ENCODE measurements at places on chromosomes 7 and 10. TPM values are rescaled to one million over a fixed set of nuclear protein-coding genes. Genes with fewer than 3 reads are reported as not detected.

ADCYAP1R1 gene
- 0.14 TPM for total RNA-seq

ASAH2B gene
- total RNA-seq, result 7.6 TPM

SLC18A2 gene
- total RNA-seq, result not detected

GRCh38 chr7:150341263-150342120, at the start of gene RARRES2:
Gene RARRES2 (minus strand): TSS chr7:150341629. CDS start chr7:150340609, 1,020 bp downstream.
- no peaks in the 10 kb centered on the region for H3K36me3 ChIP-seq
- H3K4me3 ChIP-seq, result no peak within 1 kb of the TSS
- DNase-seq, result no peak
- no peak within 1 kb of the TSS for H3K27ac ChIP-seq

GRCh38 chr7:88106434-88106833, 113.4 kb downstream of the SRI start:
- H3K27ac ChIP-seq, result no peak overlapping the region
- H3K4me3 ChIP-seq, result no peak overlapping the region
- no peaks in the 10 kb centered on the region for H3K27me3 ChIP-seq
- DNase-seq, result no peak
- H3K36me3 ChIP-seq, result no peaks in the 10 kb centered on the region

- H3K27me3 ChIP-seq, result peaks cover 3% of the 10 kb centered on the region
- H3K27ac ChIP-seq, result no peak overlapping the region
- DNase-seq, result no peak
- H3K36me3 ChIP-seq, result no peaks in the 10 kb centered on the region
- no peak overlapping the region for H3K4me3 ChIP-seq
Measured at GRCh38 chr10:93099670-93100069, 26.0 kb downstream of the CYP26A1 start.

DNA sequence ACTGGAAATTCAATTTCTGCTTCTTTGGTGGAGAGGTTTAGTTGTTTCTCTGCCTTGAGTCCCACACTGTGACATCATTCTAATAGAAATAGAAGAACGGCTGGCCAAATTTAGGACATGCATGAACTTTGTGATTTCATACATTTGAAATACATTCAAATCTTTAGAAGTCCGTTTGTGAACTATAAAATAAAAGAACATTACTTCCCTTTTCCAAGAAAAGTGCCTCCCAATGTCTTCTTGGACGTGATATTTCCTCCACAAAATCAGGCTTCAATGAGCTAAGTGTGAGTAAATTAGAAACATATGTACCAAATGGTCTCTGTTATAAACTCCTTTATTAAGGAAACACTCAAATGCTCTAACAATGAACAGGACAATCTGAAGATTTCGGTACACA, 314.5 kb upstream of the AKR1E2 start:
- no peaks in the 10 kb centered on the region for H3K27me3 ChIP-seq
- H3K36me3 ChIP-seq, result no peaks in the 10 kb centered on the region
- H3K4me3 ChIP-seq, result no peak overlapping the region
- H3K4me1 ChIP-seq, result peaks cover 4% of the 10 kb centered on the region

- no peak for DNase-seq
- no peaks in the 10 kb centered on the region for H3K36me3 ChIP-seq
- H3K4me3 ChIP-seq, result no peak overlapping the region
- H3K27me3 ChIP-seq, result no peaks in the 10 kb centered on the region
- no peaks in the 10 kb centered on the region for H3K4me1 ChIP-seq
Measured at GRCh38 chr7:37338966-37339365, 109.7 kb downstream of the ELMO1 start.

DNA sequence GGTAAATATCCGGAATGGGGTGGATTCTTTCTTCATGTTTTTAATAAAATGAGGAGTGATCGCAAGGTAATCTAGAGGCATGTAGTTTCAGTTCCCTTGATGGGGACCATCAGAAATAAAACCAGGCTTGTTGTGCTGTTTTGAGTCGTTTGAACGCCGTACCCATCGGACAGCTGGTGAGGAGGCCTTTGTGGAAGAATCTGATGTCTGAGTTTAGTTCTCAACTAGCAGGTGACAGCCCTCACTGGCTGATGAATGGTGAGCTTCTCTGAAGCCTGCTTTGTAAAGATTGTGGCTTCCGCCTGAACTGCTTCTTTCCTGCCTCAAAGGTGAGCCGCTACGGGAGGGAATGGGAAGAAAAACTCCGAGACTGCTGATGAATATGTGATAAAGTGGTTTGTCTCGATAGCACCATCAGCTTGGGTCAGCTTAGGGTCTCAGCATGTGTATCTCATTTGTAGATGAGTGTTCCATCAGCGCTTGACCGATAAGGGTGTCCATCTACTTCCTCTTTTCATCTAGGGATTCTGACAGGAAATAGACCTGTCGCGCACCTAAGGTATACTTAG, 977 bp downstream of the TMEM248 start:
- H3K4me1 ChIP-seq, result peaks cover 6% of the 10 kb centered on the region
- DNase-seq, result no peak

DNA sequence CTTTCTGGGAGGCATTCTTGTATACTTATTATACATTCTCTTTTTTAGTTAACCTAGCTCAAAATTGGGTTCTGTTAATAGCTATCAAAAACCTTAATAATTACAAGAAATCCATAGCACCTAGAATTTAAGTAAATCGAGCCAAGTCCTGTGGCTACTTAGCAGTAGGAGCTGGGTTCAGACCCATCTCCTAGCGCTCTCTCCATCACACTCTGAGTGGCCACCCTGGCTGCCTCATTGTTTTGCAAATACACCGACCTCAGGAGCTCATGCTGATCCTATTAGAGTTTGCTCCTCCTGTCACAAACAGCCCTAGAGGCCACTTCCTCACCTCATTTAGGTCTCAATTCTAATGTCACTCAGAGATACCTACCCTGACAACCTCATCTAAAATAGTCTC, 46.2 kb upstream of the OSBPL3 start:
- H3K27me3 ChIP-seq, result no peaks in the 10 kb centered on the region
- H3K36me3 ChIP-seq, result no peaks in the 10 kb centered on the region
- H3K27ac ChIP-seq, result peak overlapping the region; percentile 67
- no peak overlapping the region for H3K4me3 ChIP-seq

DNA sequence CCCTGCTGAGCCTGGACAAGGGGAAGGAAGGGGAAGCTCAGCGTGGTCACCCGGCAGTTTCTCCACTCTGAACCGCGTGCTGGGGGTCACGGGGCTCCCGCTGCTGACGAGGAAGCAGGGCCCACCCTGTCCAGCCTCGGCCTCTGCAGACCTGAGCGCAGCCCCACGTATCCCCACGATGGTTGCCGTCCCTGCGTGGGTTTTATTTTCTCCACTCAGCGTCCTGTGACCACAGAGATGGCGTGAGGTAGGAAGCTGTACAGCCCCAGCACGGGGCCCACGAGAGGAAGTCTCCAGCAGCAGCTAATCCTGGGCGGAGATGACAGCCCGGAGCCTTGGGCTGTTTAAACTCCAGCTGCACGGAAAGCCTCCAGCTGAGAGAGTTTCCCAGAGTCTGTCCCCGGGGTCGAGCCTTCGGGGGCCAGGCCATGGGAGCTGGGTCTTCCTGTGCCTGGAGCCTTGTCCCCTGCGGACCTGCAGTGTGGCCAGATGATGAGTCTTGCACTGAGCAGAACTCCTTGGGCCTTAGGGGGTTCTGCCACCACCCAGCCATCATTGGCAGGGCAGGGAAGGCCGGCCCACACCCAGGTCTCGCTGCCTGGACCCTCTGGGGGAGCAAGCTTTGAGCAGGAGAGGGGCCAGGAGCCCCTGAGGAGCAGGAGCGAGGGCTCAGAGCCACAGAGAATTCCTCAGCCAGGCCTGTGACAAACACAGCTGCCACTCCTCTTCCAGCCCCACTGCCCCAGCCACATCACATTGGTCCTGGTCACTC, 72.8 kb upstream of the FAM20C start:
- DNase-seq, result no peak
- no peaks in the 10 kb centered on the region for H3K27me3 ChIP-seq
- H3K4me1 ChIP-seq, result peaks cover 3% of the 10 kb centered on the region
- no peak overlapping the region for H3K27ac ChIP-seq
- H3K4me3 ChIP-seq, result no peak overlapping the region

DNA sequence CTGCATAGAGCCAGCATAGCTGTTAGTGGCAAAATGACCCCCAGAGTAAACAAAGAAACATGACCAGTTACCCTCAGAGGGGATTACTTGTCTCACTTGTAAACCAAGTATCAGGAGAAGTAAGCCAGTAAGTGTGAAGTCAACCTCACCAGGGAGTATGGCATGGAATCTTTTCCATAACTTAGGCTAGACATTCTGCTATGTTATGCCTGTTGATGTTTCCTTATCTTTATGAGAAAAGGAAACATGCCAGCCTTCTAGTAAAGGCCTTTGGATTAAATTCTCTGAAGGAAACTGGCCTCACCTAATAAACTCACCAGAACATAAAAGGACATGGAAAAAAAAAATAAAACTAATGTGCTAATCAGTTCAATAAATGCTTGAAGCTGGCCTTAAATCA, 87.7 kb downstream of the SEM1 start:
- H3K36me3 ChIP-seq, result no peaks in the 10 kb centered on the region
- H3K4me3 ChIP-seq, result no peak overlapping the region
- no peaks in the 10 kb centered on the region for H3K27me3 ChIP-seq

DNA sequence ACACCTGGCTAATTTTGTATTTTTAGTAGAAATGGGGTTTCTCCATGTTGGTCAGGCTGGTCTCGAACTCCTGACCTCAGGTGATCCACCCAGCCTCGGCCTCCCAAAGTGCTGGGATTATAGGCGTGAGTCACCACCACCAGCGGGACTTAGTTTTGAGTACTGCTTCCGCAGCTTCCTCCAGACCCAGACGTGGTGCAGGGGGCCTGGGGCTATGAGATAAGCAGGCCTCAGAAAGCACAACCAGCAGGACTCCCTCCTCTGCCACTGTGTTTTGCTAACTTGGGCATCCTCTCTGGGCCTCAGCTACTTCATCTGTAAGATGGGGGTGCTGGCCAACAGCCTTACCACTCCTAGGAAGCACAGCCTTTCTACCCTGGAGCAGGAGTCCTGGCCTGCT, 37.8 kb downstream of the GOLGA7B start:
- no peak for DNase-seq
- no peak overlapping the region for H3K4me3 ChIP-seq
- peaks cover 19% of the 10 kb centered on the region for H3K4me1 ChIP-seq
- no peaks in the 10 kb centered on the region for H3K36me3 ChIP-seq
- H3K27me3 ChIP-seq, result peaks cover 4% of the 10 kb centered on the region

DNA sequence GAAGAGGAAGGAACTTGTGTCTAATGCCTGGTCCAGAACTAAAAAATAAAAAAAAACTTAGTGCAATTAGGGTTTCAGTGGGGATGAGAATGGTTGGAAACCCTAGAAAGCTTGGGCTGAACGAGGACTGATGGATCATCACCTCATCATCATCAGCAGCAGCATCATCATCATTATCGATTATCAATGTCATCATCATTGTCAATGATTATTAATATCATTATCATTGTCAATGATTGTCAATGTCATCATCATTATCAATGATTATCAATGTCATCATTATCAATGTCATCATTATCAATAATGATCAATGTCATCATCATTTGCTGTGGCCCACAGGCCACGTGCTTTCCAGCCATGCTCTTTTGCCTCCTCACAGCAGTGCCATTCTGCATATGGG, 952.0 kb upstream of the ZNF722 start:
- no peak for DNase-seq
- H3K4me1 ChIP-seq, result no peaks in the 10 kb centered on the region
- H3K27me3 ChIP-seq, result no peaks in the 10 kb centered on the region
- H3K36me3 ChIP-seq, result no peaks in the 10 kb centered on the region
- no peak overlapping the region for H3K27ac ChIP-seq

DNA sequence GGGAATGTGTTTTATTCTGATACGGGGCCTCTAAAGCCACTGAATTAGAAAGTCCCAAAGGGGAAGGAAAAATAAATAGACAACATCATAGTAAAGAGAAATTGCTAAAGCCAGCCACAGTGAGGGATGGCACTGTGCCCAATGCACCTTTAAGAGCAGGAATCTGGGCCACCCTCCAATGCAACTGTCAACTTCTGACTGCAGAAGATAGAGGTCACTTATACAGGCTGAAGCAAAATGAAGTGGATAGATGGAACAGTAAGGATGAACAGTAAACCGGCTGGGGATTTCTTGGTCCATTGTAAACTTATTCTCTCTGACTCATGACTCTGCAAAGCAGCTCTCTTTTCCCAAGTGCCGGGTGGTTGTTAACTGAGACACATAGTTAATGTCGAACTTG, 54.0 kb upstream of the KCNIP2 start:
- no peak overlapping the region for H3K4me3 ChIP-seq
- H3K36me3 ChIP-seq, result no peaks in the 10 kb centered on the region
- peak; percentile 58 for DNase-seq

DNA sequence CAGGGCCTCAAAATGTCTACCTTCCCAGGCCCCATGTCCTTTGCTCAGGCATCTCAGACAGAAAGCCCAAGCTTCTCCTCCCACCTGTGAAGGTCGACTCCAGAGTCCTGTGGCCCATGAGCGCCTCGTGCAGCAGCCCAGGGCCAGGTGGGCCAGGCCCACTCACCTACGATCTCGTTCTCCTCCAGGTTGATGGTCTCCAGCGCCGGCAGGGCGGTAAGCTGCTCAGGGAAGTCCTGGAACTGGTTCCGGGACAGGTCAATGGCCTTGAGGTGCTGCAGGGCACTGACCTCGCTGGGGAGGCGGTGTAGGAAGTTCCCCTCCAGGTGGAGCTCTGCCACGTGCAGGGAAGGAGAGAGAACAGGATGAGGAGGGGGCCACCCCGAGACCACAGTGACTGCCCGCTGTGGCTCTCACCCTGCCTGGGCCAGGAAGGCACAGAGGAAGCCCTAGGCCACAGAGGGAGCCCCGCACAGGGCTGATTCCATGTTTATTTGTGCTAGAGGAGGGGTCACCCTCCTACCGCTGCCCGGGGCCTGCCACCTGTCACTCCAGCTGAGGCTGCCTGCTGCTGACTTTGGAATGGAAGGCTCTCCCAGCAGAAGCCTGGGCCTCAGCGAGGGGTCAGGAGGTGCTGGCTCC, 40.0 kb upstream of the NPFFR1 start:
- no peaks in the 10 kb centered on the region for H3K27me3 ChIP-seq
- no peak overlapping the region for H3K4me3 ChIP-seq
- no peaks in the 10 kb centered on the region for H3K4me1 ChIP-seq
- H3K36me3 ChIP-seq, result no peaks in the 10 kb centered on the region
- no peak overlapping the region for H3K27ac ChIP-seq

DNA sequence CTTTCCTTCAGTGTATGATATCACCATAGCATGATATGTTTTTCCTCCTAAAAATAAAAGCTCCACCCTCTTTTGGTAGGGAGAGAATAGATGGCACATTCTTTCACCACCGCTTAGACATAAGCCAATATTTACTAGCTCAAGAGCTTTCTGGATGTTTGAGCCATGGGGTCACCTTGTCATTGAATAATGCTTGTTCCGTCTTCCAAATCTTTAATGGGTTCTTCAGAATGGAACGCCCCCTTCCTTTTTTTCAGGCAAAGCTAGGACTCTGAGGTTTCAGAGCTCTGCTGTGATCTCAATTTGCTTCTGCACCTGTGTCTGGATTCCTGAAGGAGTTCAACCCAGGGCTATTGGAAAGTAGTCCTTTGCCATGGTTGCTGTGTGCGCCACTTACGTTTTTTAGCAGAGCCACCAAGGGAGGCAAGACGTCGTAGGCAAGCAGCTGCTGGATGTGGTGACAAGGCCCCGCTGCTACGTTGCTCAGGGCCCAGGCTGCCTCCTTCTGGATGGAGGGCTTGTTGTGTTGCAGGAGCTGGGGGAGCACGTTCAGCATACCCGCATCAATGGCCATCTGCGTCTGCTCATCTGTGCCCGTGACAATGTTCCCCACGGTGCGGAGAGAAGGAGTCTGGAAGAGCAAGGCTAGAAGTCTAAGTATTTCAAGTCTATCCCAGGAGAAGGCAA, 23.2 kb downstream of the KPNA7 start:
- no peaks in the 10 kb centered on the region for H3K4me1 ChIP-seq
- no peak overlapping the region for H3K27ac ChIP-seq
- no peaks in the 10 kb centered on the region for H3K36me3 ChIP-seq
- no peak for DNase-seq

- H3K36me3 ChIP-seq, result no peaks in the 10 kb centered on the region
- no peak overlapping the region for H3K4me3 ChIP-seq
- H3K27ac ChIP-seq, result no peak overlapping the region
- DNase-seq, result no peak
- no peaks in the 10 kb centered on the region for H3K27me3 ChIP-seq
Measured at GRCh38 chr10:15316145-15316544, 54.9 kb downstream of the FAM171A1 start.
